Esophagus squamous epithelium (tissue), 5 donors: ENCODE measurements at places on chromosomes 7 and 10.

DNA sequence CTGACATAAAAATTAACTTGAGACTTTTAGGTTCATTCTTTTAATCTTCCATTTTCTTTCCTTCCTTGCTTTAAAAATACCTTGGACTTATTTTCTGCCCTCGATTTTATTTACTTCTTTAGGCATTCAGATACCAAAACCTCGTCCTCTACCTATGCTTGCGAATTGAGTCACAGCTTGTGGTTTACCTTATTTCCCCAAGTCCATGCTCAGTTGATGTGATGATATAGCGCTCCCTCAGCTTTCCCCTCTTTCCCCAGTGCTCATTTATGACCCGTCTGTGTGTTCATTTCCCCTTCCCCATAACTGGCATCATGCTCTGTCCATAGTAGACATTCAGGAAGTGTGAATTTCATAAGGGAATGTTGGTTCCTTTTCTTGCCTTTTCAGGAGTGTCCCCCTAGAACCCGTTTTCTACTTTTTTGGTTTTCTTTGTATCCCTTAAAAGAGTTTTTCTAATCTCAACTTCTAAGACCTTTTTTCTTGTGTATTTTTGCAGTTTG lies 19.1 kb upstream of the PRKRIP1 start:
- DNase-seq = no peak

DNA sequence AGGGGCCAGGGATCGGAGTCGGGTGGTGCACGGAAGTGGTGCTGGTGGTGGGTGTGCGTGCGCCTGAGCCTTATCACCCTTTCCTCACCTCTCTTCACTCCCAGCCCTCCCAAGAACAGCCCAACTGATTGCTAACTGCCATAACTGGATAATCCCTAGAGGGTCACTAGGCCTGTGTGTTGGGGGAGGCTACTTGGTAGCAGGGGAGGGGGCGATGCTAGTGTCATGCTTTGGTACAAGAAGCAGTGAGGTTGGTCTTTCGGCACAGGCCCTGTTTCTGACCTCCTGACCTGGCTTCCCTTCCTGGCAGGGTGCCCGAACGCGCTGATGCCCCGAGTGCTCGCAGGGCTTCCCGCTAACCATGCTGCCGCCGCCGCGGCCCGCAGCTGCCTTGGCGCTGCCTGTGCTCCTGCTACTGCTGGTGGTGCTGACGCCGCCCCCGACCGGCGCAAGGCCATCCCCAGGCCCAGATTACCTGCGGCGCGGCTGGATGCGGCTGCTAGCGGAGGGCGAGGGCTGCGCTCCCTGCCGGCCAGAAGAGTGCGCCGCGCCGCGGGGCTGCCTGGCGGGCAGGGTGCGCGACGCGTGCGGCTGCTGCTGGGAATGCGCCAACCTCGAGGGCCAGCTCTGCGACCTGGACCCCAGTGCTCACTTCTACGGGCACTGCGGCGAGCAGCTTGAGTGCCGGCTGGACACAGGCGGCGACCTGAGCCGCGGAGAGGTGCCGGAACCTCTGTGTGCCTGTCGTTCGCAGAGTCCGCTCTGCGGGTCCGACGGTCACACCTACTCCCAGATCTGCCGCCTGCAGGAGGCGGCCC lies 652 bp downstream of the KAZALD1 start:
- DNase-seq = no peak

DNA sequence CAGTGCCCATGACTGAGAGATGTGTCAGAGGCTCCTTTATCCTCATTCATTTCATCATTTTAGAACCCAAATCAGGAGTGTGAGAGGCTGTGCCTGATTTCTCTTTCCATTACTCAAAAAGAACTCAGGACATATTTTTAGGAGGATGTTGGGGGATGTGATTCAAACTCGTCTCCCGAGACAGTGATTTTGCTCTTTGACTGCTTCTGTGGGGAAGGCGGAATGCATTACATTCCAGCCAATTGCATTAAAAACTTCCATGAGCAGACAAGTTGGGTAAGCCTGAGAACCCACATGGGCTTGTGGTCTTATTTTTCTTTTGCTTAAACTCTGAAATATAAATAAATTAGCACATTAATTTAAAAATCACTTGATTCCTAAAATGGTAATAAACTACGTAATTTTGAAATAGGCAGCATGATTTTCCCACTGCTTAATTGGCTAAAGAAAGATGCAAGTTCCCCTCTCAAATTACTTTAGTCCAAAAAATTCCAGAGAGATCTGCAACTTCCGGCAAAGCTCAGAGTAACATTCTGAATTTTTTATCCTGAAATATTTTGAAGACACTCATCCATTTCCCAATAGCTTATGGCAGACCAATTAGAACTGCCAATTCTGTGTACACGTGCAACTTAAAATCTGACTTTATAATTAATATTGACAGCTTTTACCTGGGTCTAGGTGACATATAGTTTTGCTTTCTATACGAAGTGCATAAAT lies 185.6 kb downstream of the C7orf25 start:
- DNase-seq = no peak

DNA sequence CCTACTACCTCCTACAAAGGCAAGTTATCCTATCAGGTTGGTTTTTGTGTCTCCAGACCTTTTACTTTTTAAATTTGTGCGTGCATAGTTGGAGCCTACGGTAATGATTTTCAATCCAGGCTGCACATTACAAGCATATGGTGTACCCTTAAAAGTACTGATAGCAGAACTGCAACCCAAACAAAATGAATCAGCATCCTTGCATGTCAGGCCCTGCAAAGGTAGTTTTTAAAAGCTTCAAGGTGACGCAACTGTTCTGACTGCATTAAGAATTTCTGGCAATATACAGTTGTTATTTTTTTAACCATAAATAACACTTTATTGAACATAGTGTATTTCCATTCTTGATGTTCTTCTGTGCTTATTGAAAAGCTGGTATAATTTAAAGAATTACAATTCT lies 28.9 kb downstream of the GNAT3 start:
- DNase-seq = no peak

DNA sequence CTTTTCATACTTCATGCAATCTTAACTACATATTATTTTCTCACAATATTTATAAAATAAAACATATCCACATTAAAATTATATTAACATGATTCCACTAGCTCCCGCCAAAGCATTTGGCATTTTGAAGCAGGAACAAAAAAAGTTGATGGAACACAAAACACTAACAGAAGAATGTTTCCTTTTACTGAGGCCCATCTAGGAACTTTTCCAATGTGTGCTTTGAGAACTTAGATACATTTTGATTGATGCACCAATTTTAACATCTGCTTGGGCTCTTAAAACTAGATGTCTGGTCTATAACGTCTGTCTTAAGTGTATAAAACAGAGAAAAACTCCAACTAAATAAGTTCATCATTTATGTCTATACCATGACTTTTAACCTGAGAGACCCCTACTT lies 1214.8 kb downstream of the SORCS1 start:
- DNase-seq = no peak

GRCh38 chr7:28570113-28570969 lies 158.0 kb downstream of the CREB5 start:
- no peak for DNase-seq

DNA sequence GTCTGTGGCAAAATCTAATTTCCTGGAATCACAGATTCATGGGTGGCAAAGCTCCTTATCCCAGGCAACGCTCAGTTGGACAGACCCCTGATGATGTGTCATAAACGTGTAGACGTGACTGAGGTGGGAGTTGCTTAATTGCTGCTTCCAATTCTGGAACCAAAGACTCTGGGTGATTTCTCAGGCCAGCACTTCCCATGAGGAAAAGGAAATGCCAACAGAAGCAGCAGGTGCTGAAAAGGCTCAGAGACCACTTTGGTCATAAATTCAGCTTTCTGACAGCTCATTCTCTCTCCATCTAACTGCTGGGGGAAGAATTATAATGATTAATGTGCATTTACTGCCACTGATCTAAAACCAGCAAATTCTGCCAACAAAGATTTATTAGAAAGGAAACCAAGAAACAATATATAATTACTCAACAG lies 88.7 kb downstream of the OSBPL3 start:
- no peak for DNase-seq

DNA sequence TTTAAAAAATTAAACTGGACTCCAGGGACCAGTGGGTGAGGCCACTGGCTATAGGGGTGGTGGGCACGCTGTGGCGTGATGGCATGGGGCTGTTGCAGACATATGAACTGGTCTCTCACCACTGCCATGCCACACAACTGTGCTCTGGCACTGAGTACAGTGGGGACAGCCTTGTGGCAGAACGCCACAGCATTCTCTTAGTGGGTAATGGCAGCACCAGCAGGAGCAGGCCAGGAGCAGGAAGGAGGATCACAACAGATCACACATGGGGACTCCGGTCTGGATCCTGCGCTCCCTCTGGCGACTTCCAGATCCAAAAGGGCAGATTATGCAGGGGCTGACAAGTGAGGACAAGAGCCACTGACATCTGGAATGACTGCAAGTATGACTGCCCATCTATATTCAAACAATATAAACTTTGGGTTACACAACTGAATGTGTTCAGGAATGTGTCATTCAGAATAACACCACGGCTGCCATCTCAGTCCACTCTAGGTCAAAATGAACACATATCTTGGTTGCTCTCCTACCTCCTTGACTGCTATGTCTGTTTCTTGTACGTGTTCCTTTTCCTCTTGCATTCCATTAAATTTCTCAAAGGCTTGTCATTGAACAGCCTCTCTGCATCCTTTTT lies 176.0 kb downstream of the KMT2E start:
- DNase-seq = no peak

- DNase-seq = no peak
Measured at GRCh38 chr7:124777268-124777667, 11.7 kb upstream of the GPR37 start.
